Progenitor cell of endocrine pancreas (in vitro differentiated cells): ENCODE measurements at places on chromosomes 13 and 19. TPM values are rescaled to one million over a fixed set of nuclear protein-coding genes. Genes with fewer than 3 reads are reported as not detected.

DNA sequence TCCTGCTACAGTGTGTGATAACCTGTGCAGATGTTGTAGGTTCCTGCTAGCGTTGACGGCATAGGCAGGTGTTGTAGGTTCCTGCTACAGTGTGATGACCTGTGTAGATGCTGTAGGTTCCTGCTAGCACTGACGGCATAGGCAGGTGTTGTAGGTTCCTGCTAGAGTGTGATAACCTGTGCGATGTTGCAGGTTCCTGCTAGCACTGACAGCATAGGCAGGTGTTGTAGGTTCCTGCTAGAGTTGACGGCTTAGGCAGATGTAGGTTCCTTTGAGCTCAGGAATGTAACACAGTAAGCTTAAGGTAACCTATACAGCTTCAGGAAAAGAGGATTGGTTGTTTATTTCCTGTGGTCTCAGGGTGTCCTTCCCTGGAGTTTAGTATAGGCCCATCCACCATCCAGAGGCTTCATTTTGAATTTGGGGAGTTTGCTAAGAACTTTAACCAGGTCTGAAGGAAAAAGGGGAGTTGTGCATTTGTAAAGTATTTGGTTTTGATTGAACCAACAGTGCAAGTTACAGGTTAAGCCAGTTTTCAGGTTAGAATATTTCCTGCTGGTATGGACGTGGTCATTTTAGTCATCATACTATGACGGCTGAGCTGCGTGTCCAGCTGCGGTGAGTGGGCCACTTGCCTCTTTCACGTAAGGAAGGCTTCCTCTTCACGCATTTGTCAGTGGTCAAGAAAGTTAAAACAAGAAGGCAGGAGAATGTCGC, 53.8 kb downstream of the ATP11A start:
- H3K27me3 ChIP-seq: no peaks in the 10 kb centered on the region
- DNase-seq: no peak
- peaks cover 10% of the 10 kb centered on the region for H3K4me1 ChIP-seq
- no peaks in the 10 kb centered on the region for H3K36me3 ChIP-seq
- H3K4me3 ChIP-seq: no peak overlapping the region

GRCh38 chr19:27777242-27777641, 1435.7 kb downstream of the UQCRFS1 start:
- no peak overlapping the region for H3K27ac ChIP-seq
- H3K4me1 ChIP-seq: no peaks in the 10 kb centered on the region
- peaks cover 93% of the 10 kb centered on the region for H3K36me3 ChIP-seq
- no peak overlapping the region for H3K4me3 ChIP-seq
- no peak for DNase-seq
- H3K27me3 ChIP-seq: no peaks in the 10 kb centered on the region

GRCh38 chr19:434152-434960, 25.4 kb upstream of the C2CD4C start:
- H3K36me3 ChIP-seq: peaks cover 15% of the 10 kb centered on the region
- H3K27me3 ChIP-seq: no peaks in the 10 kb centered on the region
- no peaks in the 10 kb centered on the region for H3K4me1 ChIP-seq
- no peak for DNase-seq
- no peak overlapping the region for H3K27ac ChIP-seq
- no peak overlapping the region for H3K4me3 ChIP-seq

GRCh38 chr13:51112771-51113170, 1.7 kb upstream of the C13orf42 start:
- no peak overlapping the region for H3K27ac ChIP-seq
- no peak for DNase-seq
- no peaks in the 10 kb centered on the region for H3K27me3 ChIP-seq
- no peaks in the 10 kb centered on the region for H3K36me3 ChIP-seq
- no peaks in the 10 kb centered on the region for H3K4me1 ChIP-seq

DNA sequence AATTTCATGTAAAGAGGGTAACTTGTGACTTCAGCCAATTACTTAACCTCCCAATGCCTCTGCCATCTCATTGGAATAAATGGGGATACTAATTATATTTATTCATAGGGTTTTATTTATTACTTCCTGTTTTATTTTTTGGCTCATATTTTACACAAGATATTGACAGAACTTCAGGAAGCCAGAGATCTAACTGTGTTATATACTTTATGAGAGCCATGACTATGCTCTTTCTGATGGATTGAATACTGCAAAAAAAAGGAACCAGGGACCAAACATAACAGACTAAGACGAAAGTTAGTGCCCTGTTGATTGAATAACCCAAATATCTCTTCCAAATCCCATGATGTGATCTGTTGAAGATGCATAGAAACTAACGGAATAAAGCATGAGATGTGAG, 243.3 kb upstream of the STARD13 start:
- H3K36me3 ChIP-seq: no peaks in the 10 kb centered on the region
- H3K27ac ChIP-seq: no peak overlapping the region
- no peaks in the 10 kb centered on the region for H3K27me3 ChIP-seq
- H3K4me3 ChIP-seq: no peak overlapping the region
- no peak for DNase-seq
- H3K4me1 ChIP-seq: peaks cover 8% of the 10 kb centered on the region

- H3K27me3 ChIP-seq: no peaks in the 10 kb centered on the region
- H3K4me1 ChIP-seq: peaks cover 3% of the 10 kb centered on the region
- no peak overlapping the region for H3K27ac ChIP-seq
Measured at GRCh38 chr13:77415253-77416071, 88.6 kb upstream of the MYCBP2 start.

GRCh38 chr13:29583073-29583785, 12.3 kb downstream of the SLC7A1 start:
- no peak overlapping the region for H3K27ac ChIP-seq
- no peak for DNase-seq
- H3K36me3 ChIP-seq: peaks cover 3% of the 10 kb centered on the region

GRCh38 chr19:34808566-34808965, 35.6 kb upstream of the ZNF599 start:
- DNase-seq: no peak
- H3K27ac ChIP-seq: no peak overlapping the region
- H3K27me3 ChIP-seq: peaks cover 3% of the 10 kb centered on the region
- no peaks in the 10 kb centered on the region for H3K4me1 ChIP-seq
- H3K36me3 ChIP-seq: peaks cover 3% of the 10 kb centered on the region

Gene CCNA1
- 0.77 and 1.7 TPM in 2 replicates for total RNA-seq

Gene SIGLEC12
- total RNA-seq: not detected in 2 replicates

Gene TEAD2
- 226 and 235 TPM in 2 replicates for total RNA-seq

Gene SYT5
- total RNA-seq: 4.3 and 4.8 TPM in 2 replicates

Gene ZNF492
- total RNA-seq: not detected in 2 replicates

Gene TMEM38A
- total RNA-seq: 8.8 and 12.2 TPM in 2 replicates

Gene CRB3
- 63.0 and 71.2 TPM in 2 replicates for total RNA-seq
